K562 (cell line): ENCODE measurements at places on chromosomes 12 and 14.

- no peak for DNase-seq
These were observed 50.0 kb downstream of the FLRT2 start for GRCh38 chr14:85579942-85580341.

GRCh38 chr14:68824517-68825347 is 31.9 kb upstream of the ZFP36L1 start:
- DNase-seq: peak; percentile 81

DNA sequence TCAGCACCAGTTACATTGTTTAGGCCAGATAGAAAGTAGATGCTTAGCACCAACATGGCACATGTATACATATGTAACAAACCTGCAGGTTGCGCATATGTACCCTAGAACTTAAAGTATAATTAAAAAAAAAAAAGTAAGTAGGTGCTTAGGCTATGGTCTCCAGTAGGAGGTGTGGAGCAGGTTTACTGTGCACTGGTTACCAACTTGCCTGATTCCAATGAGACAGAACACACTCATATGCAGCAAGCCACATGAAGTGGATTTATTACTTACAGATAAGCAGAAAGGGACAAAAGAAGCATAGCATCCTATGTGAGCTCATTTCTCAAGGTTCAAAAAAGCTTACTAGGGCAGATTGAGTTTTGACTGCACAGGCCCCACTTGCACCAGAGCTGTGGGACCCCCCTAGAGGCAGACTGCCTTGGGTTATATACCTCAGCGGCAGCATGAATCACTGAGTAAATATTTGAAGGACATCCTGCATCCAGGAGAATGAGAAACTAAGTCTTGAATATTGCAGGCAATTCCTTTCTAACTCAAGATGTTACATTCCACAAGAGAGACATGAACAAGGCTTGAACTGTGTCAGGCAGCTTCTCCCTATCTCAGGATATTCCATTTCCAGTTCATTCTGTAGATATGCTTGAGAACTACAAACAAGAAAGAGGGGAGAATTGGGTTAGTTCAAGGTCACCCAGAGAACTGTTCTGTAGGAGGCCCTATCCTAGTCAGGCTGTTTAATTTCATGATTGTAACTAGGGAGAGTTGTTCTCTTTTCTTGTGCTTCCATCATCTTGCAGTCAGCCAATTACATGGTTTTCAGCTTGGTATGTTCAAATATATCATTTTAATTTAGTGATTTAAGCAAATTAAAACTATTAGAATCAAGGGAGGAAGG is 30.1 kb downstream of the LRFN5 start:
- DNase-seq: no peak

- DNase-seq: no peak
These were observed 200.9 kb downstream of the TMEM132C start for GRCh38 chr12:128467882-128468281.

GRCh38 chr14:92464716-92465115 is 48.9 kb upstream of the RIN3 start:
- no peak for DNase-seq

GRCh38 chr14:105647784-105648608 is 121.6 kb downstream of the TMEM121 start:
- DNase-seq: no peak

DNA sequence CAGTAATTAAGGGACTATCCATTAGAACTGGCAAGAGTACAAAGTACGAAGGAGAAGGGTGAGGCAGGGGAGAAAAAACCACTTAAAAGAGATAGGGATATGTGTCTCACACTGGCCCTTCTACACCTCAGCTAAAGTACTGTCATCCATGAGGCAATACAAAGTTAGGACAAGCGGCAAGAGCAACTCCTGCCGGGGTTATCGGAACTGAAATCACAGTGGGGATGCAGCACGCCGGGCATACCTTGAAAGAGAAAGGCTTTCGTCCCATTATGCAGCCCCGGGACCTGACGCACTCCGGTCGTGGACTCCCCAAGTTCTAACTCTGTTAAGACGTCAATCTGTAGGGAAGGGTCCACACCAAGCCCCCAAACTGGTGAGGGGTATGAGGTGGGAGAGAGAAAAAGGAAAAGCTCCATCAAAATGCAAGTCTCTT is 1.1 kb downstream of the NELL2 start:
- no peak for DNase-seq

DNA sequence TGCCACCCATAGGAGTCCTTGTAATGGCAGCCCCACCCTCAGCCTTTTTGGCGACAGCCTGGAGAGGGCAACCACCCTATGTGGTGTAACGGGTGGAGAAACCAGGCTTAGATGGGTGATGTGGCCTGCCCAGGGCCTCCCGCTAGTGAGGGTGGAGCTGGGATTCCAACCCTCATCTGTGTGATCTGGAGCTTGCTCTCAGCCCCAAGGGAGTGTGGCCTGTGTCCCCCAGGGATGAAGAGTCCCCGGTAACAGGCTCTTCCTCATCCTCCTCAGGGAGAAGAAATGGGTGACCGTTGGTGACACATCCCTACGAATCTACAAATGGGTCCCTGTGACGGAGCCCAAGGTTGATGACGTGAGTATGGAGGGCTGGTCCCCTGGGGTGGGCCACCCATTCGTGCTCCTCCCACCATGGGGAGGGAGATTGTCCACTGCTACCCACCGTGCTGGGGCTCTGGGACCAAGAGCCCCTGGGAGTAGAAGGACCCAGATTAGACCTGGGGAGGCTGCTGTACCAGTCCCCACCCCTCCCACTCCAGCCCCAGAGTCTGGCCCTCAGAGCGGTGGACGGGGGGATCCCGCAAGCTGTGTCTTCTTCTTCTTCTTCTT is 8.8 kb downstream of the BCL7A start:
- no peak for DNase-seq
